ENCODE measurements at places on chromosomes 3 and 15. TPM values are rescaled to one million over a fixed set of nuclear protein-coding genes. Genes with fewer than 3 reads are reported as not detected.

DNA sequence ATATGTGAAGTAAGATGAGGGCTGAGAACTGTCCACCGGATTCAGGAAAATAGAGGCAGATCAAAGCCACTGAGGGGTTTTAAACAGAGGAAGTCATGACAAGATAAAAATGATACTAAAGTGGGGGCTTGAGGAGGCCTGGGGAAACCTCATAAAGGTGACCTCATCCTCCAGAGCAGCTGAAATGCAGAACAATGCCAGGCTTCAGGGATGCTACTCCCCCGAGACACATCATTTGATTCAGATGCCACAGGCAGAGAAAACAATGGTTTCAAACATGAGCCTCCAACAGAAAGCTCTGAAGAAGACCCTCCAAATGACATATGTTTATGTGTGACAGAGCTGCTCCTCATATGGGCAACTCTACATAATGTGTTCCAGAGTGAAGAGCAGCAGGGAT is 6.4 kb downstream of the CFAP20DC start:
- DNase-seq: no peak

DNA sequence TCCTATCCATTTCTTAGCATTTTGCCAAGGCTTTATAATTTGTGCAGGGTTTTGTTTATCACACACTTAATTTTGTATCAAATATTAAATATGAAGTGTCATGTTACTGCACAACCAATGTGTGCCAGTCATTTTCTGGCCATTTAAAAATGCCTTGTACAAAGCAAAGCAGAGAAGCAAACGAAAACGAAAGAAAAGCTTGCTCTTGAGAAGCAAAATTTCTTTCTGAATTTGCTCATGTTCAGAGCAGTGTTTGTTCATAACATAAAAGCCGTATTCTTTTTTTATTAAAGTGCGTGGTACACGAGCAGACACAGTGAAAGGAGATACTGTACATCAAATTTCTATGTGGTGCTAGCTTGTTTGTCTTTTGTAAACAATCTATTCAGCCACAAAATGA is 792.6 kb downstream of the NAALADL2 start:
- DNase-seq: no peak

- no peak for DNase-seq
These were observed 2.9 kb downstream of the IFT57 start for GRCh38 chr3:108219336-108219735.

DNA sequence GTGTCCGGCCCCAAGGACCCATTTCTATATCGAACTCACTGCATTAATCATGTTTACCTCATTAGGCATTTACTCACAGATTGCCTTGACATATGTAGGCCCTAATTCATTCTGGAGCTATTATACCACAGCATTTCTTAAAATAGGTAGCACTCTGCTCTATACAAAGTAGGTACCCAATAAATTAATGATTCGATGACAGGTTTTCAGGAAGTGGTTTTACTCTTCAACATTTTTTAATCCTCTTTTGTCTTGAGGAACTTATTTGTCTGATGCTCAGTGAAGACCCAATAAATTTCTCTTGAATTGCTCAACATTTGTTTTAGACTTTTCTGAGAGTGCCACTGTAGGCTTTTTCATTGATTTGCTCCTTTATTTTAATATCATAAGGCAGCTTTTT is 12.1 kb downstream of the TGFBR2 start:
- DNase-seq: no peak

DNA sequence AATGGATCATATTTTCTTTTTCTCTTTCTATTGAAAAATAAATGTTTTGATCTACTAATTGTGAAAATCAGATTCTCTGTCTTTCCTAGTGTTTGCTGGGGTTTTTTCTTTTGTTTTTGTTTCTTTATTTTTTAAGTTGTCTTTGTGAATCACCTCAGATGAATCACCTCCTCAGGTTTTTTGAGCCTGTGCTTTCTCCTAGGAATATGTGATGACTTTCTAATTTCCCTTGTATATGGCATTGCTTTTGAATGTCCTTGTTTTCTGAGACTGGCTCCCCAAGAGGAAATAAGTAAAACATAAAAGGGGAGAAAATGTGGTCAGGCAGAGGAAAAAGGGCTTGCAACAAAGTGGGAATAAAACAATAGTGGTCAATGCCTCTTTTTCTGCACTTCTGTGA is 750.0 kb downstream of the ZPLD1 start:
- DNase-seq: no peak

The SNURF gene
- 12.8 TPM for total RNA-seq

The FAM81A gene
- 4.3 TPM for total RNA-seq

The SST gene
- not detected for total RNA-seq

Data from umbilical cord (tissue), 2 donors.